ENCODE measurements at places on chromosomes 6 and 20. TPM values are rescaled to one million over a fixed set of nuclear protein-coding genes. Genes with fewer than 3 reads are reported as not detected.

GSTA3 gene
- not detected for total RNA-seq

BEND3 gene
- 3.0 TPM for total RNA-seq

CD24 gene
- total RNA-seq, result 305 TPM

ABHD16B gene
- total RNA-seq, result not detected

TFAP2A gene
- 14.2 TPM for total RNA-seq

XKR7 gene
- not detected for total RNA-seq

ACTL10 gene
- not detected for total RNA-seq

VSX1 gene
- total RNA-seq, result not detected

ENPP4 gene
- total RNA-seq, result 7.3 TPM

BLOC1S5 gene
- 11.2 TPM for total RNA-seq

HMGCLL1 gene
- 0.07 TPM for total RNA-seq

GTSF1L gene
- total RNA-seq, result not detected

OLIG3 gene
- total RNA-seq, result 0.12 TPM

SCGN gene
- total RNA-seq, result not detected

ADGRB3 gene
- 2.3 TPM for total RNA-seq

FGD2 gene
- total RNA-seq, result not detected
